ENCODE measurements at places on chromosomes 4 and X.

- DNase-seq, result no peak
Observed at GRCh38 chrX:97524997-97525396, 641.3 kb downstream of the RPA4 start.

DNA sequence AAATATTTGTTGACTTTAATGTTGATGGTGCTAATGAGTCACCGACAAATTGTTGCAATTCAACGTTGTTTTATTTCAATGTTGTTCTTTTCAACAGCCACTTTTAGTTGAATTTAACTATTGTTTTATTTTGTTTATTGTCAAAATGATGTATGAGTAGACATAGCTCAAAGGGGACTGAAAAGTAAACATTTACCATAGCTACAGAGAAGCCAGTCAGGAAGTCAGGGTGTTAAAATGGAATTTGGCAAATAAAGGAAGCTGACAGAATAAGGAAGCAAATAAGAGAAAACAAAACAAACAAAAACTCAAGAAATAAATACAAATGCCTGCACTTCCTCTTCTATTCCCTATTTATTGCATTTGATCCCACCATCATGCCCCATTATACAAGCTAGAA lies 648.4 kb upstream of the HTR2C start:
- DNase-seq, result no peak

GRCh38 chrX:72621625-72622485 lies 49.2 kb upstream of the HDAC8 start:
- no peak for DNase-seq

DNA sequence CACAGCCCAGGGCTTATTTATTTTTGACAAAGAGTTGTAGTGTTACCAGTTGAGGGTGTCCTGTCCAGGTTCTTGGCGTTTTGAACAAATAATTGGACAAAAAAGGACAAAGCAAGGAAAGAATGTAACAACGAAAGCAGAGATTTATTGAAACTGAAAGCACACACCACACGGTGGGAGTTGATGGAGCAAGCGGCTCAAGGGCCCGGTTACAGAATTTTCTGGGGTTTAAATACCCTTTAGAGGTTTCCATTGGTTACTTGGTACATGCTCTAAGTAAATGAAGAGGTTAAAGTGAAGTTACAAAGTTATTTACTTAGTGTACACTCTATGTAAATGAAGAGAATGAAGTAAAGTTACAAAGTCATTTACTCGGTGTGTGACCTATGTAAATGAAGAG lies 27.8 kb upstream of the OPHN1 start:
- no peak for DNase-seq

- peak; percentile 77 for DNase-seq
Observed at GRCh38 chr4:153127760-153128494, 76.3 kb upstream of the TRIM2 start.

GRCh38 chr4:11485926-11486325 lies 57.2 kb upstream of the HS3ST1 start:
- DNase-seq, result no peak

DNA sequence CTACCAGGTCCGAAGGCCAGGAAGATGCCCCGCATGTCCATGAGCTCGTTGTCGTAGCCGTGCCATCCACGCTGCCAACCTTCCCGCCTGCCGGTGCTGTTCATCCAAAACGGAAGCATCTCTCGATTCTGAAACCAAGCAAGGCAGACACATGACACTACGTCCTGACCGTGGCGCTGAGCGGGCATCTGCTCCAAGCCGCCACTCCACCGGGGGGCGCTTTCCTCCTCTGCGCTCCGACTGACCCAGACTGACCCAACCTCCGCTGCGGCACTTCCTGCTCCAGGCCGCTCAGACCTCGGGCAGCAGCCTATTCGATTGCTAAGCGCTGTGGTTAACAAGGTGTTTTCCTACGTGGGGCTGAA lies 120.5 kb downstream of the ENPP6 start:
- no peak for DNase-seq

GRCh38 chr4:112321776-112322684 lies 24.9 kb downstream of the ALPK1 start:
- peak; percentile 57 for DNase-seq

DNA sequence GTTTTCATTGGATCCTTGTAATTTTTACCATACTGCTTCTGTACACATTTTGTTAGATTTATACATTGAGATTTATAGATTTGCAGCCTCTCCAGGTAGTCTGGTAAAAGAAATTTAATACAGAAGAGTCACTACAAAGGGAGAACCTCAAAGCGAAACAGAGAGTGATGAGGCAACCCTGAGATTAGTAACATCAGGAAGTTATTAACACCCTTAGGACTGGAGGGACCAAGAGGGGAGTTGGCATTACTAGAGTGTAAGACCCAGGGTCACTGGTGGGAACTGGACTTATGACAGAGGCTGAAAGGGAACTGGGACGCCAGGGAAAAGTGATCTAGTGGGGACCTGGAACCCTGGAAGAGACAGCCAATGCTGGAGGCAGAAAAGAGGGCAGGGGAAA lies 20.6 kb upstream of the MAML3 start:
- DNase-seq, result no peak

- DNase-seq, result no peak
Observed at GRCh38 chr4:130359542-130359941, 1263.6 kb downstream of the C4orf33 start.

- no peak for DNase-seq
Observed at GRCh38 chrX:12867685-12868084, 813 bp downstream of the TLR7 start.

DNA sequence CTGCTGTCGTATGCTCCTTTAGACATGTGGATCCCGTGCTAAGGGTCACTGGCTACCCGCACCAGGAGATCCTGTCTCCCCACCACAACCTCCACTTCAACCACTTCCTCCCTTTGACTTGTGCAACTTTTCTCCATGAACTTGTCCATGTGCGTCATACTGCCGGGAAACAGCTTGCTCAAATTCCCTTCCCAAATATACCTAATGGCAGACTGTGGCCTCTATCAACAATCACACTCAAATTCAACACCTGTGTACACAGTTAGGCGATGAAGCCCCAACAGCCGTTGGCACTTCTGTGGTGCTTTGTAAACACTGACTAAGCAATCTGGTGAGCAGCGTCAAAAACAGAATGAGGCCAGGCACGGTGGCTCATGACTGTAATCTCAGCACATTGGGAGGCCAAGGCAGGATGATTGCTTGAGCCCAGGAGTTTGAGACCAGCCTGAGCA lies 49.5 kb downstream of the CD99L2 start:
- no peak for DNase-seq

- DNase-seq, result no peak
Observed at GRCh38 chr4:148574911-148575310, 132.7 kb upstream of the NR3C2 start.

DNA sequence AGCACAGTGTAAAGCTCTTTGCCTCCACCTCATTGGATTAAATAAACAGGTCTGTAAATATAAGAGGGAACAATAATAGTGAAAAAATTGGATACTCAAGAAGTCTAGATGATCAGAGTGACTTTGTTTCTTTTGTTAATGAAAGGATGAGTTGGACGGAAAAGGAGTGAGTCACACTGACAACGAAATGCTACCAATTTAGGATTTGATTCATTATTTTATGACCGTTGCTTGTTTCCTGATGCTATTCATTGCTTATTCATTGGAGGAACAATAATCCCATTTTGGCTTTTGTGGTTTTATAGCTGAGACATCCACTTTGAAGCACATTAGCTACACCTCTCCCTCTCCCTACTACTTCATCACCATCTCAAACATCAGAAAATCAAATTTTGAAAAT lies 74.4 kb upstream of the DYNLT3 start:
- no peak for DNase-seq

DNA sequence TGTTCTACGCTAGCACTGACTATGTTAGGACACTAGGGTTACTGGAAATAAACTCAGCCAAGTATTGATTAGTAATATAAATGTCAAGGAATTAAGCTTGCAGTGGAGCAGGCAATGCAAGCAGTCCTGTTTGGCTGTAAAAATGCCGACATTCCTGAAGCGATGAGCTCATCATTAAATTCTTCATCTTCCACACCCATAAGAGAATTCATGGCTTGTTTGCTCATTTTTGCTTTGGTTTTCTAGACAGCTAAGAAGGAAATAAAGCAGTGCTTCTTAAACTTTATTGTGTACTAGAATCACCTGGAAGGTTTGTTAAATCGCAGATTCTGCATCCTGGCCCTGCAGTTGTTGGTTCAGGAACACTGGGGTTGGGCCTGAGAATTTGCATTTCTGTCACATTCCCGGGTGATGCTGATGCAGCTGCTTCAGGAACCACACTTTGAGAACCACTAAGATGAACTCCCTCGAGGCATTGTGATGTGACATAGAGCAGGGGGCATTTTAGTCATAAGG lies 17.8 kb downstream of the ANXA3 start:
- peak; percentile 65 for DNase-seq

GRCh38 chrX:12548746-12549145 lies 242.5 kb upstream of the PRPS2 start:
- DNase-seq, result peak; percentile 37

- peak; percentile 65 for DNase-seq
Observed at GRCh38 chr4:158826882-158827281, 58.1 kb downstream of the FNIP2 start.

DNA sequence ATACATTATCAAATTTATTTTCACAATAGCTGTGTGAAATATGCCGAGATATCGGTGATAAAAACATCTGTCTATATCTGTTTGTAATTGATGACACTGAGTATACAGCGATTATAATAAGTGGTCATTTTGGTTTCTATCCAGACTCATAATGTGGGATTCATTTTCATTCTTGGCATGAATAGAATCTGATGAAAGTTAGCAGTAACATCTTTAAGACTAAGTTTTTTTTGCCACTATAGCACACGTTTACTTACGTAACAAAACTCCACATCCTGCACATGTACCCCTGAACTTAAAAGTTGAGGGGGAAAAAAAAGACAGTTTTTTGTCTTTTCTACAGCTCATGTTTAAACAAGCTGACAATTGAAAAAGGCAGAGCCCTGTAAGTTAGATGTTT lies 86.4 kb downstream of the PPA2 start:
- no peak for DNase-seq

DNA sequence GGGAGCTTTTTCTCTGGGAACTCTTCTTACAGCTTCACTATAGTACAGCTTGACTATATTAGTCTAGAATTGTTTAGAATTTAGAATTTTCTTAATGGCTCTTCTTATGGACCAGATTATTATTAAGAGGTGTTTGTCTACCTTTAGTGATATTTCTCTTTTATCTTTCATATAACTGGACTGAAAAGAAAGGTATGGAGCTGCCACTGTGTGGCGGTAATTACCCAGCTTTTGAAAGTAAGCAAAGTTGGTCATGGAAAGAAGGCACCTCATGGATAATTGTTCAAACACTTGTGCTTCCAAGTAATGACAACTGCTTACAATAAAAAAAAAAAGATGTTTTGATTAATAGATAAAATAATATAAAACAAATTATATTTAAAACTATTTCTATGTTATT lies 1112.5 kb downstream of the TECRL start:
- DNase-seq, result peak; percentile 5

DNA sequence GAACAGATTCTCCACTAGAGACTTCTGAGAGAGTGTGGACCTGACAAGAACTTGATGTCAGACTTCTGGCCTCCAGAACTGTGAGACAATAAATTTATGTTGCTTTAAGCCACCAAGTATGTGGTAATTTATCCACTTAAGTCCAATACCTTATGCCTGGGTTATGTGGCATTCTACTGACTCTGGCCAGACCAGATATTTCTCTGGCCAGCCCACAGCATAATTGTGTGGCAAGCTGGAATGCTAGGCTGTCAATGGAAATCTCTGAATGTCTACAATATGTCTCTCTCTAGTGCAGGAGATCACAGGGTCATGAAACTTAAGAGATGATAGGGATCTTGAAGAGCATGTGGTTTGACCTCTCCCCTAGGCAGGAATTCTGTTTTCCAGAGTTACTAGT lies 251.0 kb downstream of the ZNF674 start:
- no peak for DNase-seq

- no peak for DNase-seq
Observed at GRCh38 chr4:83065266-83065665, 30.3 kb downstream of the COPS4 start.

DNA sequence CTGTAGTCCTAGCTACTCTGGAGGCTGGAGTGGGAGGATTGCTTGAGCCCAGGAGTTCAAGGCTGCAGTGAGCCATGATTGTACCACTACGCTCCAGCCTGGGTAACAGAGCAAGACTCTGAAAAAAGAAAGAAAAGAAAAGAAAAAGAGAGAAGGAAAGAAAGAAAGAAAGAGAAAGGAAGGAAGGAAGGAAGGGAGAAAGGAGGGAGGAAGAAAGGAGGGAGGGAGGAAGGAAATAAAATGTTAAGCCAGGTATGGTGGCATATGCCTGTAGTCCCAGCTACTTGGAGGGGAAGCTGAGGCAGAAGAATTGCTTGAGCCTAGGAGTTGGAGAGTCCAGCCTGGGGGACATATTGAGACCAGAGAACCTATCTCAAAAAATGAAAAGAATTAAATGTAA lies 12.0 kb downstream of the STAP1 start:
- no peak for DNase-seq

GRCh38 chr4:53929955-53930798 lies 134.2 kb downstream of the CHIC2 start:
- peak; percentile 89 for DNase-seq

DNA sequence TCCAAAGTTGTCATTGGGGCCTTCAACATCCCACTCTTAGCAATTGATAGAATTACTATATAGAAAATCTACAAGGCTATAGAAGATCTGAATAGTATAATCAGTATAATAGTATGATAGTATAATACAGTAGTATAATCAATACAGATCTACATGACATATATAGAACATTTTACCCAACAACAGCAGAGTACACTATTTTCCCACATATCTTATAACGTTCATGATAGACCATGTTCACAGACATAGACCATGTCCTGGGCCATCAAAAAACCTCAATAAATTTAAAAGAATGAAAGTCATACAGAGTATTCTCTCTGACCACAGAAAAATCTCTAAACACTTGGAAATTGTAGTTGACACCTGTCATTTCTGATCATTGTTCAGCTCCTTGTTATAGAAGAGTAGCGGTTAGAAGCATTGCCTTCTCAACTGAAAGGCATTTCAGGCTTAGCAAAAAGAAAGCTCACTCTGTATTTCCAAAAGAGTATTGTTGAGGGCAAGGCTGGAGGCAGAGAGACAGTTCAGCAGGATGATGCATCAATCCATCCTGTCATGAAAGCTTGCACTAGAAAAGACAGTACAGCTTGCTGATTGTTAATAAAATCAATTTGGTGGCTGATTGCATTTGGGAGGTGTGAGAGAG lies 38.8 kb upstream of the ARMCX5 start:
- no peak for DNase-seq

- no peak for DNase-seq
Observed at GRCh38 chr4:163492951-163493504, 1.5 kb upstream of the TMA16 start.

GRCh38 chr4:7429069-7429416 lies 5.7 kb downstream of the PSAPL1 start:
- no peak for DNase-seq

GRCh38 chr4:121219227-121219626 lies 55.1 kb upstream of the TNIP3 start:
- no peak for DNase-seq
